ENCODE measurements at places on chromosomes 11 and 22.

- DNase-seq = no peak
Measured at GRCh38 chr11:93199616-93200015, 1.8 kb upstream of the SLC36A4 start.

GRCh38 chr11:99865951-99866350 is 821.1 kb upstream of the ARHGAP42 start:
- no peak for DNase-seq

- DNase-seq = no peak
Measured at GRCh38 chr11:36248436-36248835, 40.8 kb downstream of the COMMD9 start.

GRCh38 chr22:42336527-42337227 is 66.2 kb upstream of the TCF20 start:
- no peak for DNase-seq

DNA sequence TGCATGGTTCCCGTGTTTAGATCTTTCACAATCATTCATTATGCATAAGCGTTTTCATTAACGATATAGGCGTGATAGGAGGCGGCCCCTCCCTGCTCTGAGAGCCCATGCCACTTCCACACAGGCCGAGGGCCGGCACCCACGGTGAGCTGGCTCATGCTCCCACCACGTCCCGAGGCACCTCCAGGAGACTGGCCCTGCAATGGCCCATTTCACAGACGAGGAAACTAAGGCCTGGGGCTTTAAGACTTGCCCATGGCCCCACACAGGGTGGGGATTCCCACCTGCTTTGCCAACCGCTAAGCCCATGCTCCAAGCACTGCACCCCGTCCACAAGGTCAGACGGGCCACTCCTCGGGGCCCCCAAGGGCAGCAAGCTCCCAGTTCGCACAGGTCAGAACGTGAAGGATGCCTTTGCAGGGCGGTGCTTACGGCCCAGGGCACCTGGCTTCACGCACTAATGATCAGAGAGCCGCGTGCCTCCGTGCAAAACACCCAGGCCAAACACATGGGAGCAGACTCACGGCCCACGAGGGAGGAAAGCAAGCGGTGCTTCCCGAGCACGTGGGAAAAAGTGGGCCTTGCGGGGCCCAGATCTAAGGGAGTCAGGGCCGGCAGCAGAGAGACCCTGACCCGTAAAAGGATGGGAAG is 8.3 kb downstream of the OSBPL5 start:
- DNase-seq = no peak

DNA sequence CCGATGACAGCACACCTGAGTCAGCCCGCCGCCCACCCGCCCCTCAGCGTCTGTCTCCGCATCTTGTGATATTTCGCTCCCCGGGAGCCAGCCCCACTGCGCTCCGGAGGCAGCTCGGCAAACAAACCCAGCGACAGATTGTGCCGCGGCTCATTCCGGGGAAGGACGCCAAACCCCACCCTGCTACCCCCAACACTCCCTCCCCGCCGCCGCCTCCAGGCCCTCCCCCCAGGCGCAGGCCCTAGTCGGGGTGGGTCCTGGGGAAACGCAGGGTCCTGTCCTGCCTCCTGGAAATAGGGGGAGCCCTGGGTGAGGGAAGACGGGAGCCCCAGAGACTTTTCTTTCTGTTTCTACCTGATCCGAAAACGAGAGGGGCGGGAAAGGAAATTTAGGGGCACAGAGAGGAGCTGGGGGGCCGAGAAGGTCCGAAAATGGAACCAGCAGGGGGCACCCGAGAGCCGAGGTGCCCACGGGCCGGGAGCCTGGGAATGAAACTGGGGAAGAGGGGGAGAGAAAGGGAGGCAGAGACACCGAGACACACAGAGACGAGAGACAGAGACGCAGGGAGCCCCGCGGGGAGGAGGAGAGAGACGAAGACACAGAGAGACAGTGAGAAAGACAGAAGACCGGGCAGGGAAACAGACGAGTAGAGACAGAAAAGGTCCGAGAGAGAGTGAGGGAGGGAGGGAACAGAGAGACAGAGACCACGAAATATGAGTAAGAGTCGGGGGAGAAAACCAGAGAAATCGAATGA is 1.7 kb upstream of the RTN4RL2 start:
- peak; percentile 82 for DNase-seq
